Stimulated activated CD4-positive, alpha-beta T cell treated with anti-CD3 and anti-CD28 coated beads, Interleukin-2, amount 100 ng/mL, for 4 hours (primary cell): ENCODE measurements at places on chromosomes 7 and 10.
A peak's percentile ranks its signal among the peaks of the same experiment; 100 is the strongest.

DNA sequence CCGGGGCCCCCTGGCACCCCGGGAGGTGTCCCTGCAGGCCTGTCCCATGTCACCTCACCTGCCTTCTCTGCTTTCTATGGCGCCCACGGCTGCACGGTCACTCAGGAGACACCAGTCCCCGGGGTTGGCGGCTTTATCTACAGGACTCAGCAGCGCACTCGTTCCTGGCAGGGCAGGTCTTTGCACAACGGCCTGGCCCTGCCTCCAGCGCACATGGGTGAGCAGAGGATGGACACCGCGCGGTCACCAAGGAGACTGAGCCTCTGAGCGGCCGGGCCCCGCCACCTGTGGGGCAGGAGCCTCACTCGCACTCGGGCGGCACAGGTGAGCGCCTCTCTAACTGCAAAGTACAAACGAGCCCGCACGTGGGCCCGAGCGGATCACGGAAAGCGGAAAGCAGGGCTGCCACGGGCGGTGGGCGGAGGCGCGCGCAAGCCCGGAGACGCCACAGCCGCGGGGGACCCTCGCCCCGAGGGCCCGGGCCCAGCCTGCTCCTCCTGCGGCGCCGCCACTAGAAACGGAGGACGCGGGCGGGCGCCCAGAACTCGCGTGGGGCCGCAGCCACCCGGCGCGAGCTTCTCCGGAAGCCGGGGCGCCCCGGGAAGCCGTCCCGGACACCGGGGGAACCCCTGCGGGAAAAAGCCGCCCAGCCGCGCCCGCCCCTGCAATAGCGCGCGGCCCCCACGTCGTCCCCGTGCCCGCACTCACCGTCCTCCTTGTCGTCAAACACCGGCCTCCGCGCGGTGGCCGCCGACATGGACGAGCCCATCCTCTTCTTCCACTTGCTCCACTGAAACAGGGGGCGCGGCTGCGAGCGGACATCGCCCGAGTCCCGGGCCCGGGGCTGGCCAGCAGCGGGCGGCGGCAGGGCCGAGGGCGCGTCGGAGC lies 642 bp downstream of the STK32C start:
- DNase-seq: peak; percentile 40

GRCh38 chr7:63925262-63925625 lies 73.4 kb upstream of the ZNF722 start:
- no peak for DNase-seq

- no peak for DNase-seq
Measured at GRCh38 chr7:75638594-75639070, 100.1 kb downstream of the HIP1 start.

GRCh38 chr7:23700046-23700445 lies 10.0 kb upstream of the STK31 start:
- DNase-seq: no peak

DNA sequence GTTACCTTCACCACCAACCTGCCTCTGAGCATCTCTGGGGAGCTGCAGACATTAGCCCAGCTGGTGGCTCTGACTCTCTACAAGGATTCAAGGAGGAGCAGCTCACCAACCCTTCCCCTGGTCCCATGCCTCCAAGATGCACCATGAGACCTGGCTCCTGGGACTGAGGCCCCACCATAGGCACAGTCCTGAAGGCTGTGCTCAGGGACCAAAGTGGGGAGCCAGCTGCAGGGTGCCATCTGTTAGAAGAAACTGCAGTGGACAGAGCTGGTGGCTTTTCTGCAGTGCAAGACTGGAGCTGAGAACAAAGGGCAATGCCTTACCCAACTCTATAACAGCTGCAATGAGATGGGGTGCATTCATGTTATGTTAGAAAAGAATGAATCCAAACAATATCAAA lies 581.6 kb downstream of the TCERG1L start:
- DNase-seq: no peak

- no peak for DNase-seq
Measured at GRCh38 chr7:29276199-29276598, 81.6 kb downstream of the CHN2 start.

DNA sequence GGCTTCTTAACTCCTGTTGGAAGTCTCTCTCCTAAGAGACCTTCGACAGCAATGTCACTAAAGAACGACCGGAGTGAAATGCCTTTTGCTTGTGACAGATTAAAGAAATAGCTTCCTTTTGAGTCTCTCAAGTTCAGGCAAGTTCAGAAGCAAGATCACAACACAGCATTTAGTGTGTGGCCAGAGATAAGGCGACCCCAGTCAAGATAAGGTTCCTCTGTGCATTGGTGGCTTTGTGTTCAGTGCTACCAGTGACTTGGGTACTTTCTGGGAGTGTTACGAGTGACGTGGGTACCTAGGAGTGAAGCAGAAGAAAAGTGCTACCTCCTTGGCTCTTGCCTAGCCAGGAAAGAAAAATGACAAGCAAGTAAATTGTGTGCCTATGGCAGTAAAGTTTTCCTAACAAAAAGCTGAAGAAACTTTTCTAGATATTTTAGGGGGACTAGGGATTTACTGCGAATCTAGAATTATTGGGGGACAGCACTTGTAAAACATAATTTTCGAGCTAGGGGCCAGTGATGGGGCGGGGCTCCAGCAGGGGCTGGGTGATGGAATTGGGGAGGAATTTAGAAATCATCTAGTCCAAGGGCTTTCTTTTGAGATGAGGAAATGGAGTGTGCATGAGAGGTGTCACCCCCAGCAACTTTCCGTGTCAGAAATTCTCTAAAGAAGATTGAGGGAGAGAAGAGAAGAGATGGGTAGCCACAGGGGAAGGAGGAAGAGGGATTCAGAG lies 191.9 kb upstream of the LYZL2 start:
- no peak for DNase-seq

DNA sequence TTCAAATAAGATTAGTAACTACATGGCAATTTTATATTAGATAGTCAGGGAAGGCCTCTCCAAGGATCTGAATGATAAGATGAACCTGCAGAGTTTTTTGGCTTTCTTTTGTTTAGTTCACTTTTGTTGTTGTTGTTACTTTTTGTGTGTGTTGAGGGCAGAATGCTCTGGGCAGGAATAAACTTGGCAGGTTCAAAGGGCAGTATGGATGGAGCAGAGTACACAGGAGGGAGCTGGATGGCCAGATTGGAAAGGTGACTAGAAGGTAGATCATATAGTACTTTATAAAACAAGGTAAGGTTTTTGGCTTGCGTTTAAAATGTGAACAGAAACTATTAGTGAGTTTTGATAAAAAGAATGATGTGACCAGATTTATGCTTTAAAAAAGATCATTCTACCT lies 17.9 kb downstream of the CROT start:
- no peak for DNase-seq

- DNase-seq: no peak
Measured at GRCh38 chr7:139767561-139767982, 10.2 kb downstream of the HIPK2 start.

GRCh38 chr7:117338020-117338419 lies 15.2 kb upstream of the WNT2 start:
- DNase-seq: no peak

DNA sequence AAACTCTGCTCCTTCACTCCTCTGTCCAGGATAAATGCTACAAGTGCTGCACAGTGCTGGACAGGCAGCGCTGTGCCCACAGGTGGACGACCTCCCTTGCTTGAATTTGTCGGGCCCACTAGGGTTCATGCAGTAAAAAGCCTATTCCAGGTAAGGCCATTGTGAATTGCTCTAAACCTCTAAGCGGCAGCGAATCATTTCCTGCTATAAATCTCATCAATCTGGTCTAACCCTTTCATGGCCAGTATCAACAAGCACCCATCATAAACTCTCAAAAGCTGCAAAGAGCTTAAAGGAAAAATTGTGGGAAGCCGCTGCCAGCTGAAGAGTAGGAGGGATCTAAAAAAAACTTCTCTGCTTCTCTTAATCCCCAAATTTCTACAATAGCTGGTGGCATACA lies 134.2 kb downstream of the SLC25A13 start:
- DNase-seq: no peak

- DNase-seq: no peak
Measured at GRCh38 chr10:13038391-13038790, 36.9 kb upstream of the CCDC3 start.

- DNase-seq: no peak
Measured at GRCh38 chr7:54831644-54832095, 72.7 kb upstream of the SEC61G start.

- no peak for DNase-seq
Measured at GRCh38 chr7:18927134-18927533, 190.3 kb downstream of the TWIST1 start.

DNA sequence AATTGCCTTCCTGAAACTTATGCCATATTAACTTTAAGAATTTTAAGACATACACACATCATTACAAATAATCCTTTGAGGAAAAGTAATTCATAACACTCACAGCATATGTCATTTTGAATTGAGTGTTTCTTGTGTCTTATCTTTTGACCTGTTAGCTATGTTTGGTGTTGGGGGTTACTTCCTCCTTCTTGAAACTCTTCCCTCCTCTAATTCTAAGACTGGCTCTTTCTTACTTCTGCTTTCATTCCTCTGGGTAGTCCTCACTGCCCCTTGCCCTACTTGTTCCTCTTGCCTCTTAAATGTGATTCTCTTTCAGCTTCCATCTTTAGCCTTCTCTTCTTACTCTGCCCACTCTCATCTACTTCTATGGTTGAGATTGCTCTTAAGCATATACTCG lies 28.3 kb upstream of the PIP4K2A start:
- DNase-seq: no peak

DNA sequence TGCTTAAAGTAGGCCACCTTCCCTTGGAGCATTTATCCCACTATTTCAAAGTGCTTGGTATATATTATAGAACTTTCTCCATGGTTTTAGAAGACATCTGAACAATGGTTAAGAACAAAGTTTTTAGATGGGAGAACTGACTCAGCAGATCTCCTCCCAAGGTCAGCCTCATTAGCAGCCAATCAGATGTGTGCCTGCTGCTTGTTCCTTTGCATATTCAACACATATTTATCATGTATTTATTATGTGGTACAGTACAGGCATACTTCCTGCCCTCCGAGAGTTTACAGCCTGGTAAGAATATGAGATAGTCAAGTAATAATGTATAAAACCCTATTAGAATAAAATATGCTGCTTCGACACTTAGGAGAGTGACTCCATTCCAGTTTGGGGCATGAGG lies 120.1 kb upstream of the NRP1 start:
- no peak for DNase-seq

- DNase-seq: no peak
Measured at GRCh38 chr7:84271543-84271942, 77.0 kb upstream of the SEMA3A start.

DNA sequence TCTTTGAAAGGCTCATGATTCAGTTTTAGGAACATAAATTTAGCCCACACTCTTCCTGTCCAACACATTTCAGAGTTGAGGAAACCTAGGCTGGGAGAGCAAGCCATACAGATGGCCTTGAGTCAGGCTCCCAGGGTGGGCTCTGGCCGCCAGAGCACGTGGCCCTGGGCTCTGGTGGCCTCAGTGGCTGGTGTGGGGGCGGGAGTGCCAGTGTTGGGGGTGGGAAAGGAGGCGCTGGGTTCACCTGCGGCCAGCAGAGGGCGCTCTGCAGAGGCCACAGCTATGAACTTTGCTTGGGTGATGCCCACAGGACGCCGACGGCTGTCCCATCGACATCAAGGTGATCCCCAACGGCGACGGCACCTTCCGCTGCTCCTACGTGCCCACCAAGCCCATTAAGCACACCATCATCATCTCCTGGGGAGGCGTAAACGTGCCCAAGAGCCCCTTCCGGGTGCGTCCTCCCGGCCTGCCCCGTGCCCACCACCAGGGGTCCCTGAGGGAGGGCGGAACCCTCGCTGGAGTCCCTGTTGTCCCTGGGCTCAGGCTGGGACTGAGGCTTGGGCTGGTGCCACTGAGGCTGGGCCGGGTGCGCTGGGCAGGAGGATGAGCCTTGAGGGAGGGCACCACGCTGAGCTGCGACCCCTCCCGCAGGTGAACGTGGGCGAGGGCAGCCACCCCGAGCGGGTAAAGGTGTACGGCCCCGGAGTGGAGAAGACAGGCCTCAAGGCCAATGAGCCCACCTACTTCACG lies 11.9 kb downstream of the FLNC start:
- peak; percentile 24 for DNase-seq

- no peak for DNase-seq
Measured at GRCh38 chr10:127278001-127278400, 81.6 kb upstream of the INSYN2A start.

GRCh38 chr7:1779445-1779844 lies 109.4 kb downstream of the ELFN1 start:
- DNase-seq: no peak

GRCh38 chr7:86931439-86931838 lies 128.0 kb downstream of the ELAPOR2 start:
- no peak for DNase-seq

- DNase-seq: no peak
Measured at GRCh38 chr7:95155965-95156364, 168.4 kb downstream of the PON1 start.

DNA sequence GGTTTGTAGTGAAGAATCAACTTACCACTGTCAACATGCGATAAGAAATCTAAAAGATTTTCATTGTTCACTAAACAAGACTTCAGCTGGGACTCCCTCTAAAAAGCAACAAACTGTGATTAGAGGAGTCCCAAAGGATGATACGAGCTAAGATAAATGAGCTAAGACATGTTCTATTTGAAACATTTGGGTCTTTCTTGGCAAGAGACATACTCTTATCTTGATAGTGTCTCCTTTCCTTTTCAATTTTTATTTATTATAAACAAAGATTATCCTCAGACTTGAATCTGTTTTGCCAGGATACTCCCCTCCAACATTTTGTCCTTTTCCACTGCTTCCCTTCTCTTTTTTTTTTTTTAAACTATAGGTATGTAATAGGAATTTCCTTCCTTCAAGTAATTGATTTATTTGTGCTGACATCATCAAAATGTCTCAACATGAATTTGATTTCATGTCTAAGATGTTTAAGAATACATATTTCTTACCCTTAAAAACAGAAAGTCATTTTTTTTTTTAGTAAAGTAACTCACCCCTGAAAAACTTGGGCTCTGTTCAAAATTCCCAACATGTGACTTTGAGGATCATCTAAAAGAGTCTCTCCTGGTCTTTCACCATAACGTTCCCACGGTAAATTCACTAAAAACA lies 158.4 kb upstream of the NRP1 start:
- DNase-seq: no peak

GRCh38 chr7:159198016-159198724 lies 53.5 kb upstream of the VIPR2 start:
- DNase-seq: no peak

DNA sequence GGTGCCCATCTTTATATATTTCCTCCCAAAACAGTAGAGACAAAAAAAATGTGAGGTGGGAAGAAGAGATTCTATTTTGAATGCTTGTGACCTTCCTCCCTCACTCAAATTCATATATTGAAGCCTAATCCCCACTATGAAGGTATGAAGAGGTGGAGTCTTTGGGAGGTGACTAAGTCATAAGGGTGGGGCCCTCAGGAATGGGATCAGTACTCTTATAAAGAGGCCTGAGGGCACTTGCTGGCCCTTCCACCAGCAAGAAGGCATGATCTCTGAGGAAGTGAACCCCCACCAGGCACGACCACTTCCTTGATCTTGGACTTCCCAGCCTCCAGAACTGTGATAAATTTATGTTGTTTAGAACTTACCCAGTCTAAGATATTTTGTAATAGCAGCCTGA lies 517.2 kb upstream of the CNTNAP2 start:
- no peak for DNase-seq

- DNase-seq: no peak
Measured at GRCh38 chr7:106757846-106758245, 96.9 kb upstream of the CCDC71L start.

- peak; percentile 13 for DNase-seq
Measured at GRCh38 chr7:143003393-143004051, 23.4 kb downstream of the OR9A2 start.
